Omental fat pad (tissue), 4 donors: ENCODE measurements at places on chromosomes 4 and X.

GRCh38 chr4:124469981-124470380 is 242.6 kb downstream of the ANKRD50 start:
- no peak for DNase-seq

DNA sequence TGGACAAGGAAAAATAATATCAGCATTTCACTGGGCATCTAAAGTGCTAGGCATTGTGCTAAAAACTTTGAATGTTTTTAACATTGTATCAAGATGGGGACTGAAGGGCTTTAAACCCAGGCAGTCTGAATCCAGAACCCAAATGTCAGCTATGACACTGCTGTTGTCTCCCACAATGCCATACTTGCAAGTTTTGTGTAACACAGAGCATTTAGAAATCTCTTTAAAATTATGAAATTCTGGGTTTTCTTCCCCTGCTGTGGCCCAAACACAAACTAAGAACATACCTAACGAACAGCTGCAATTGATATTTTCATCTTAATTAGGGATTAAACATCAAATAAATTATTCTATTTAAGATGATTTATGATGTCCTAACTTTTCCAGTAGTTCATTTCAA is 66.8 kb upstream of the LSM6 start:
- no peak for DNase-seq

- no peak for DNase-seq
Observed at GRCh38 chr4:82436780-82437179, 6.4 kb downstream of the ENOPH1 start.

- DNase-seq: no peak
Observed at GRCh38 chr4:80989921-80990544, 40.5 kb upstream of the BMP3 start.

- DNase-seq: no peak
Observed at GRCh38 chr4:54495641-54496040, 162.1 kb upstream of the KIT start.

DNA sequence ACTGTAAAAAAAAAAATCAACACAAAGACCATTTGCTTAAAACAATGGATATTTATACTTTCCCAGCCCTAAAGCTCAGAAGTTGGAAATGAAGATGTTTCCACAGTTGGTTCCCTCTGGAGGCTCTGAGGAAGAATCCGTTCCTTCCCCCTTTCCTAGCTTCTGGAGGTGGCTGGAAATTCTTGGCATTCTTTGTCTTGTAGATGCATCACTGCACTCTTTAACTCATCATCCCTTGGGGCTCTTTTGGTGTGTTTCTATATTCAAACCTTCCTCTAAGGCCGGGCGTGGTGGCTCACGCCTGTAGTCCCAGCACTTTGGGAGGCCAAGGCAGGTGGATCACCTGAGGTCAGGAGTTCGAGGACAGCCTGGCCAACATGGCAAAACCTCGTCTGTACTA is 78.7 kb downstream of the VCX3A start:
- DNase-seq: no peak

DNA sequence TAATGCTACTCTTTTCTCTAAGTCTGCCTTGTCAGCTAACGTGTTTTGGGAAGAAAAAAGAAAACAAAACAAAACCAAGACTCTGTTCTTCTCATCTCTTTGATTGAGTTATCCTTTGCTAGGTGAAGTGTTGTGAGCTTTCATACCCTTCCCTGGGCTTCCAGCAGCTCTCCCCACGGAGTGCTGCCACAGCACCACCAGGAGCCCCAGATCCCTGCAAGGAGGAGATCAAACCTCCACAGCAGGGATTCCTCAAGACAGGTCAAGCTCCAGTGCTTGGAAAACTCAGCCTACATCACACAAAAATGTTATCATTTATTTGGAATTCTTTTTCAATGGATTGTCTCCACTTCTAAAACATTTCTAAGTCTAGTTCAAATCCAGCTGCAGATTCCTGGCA is 1981.9 kb upstream of the TENM3 start:
- DNase-seq: no peak

DNA sequence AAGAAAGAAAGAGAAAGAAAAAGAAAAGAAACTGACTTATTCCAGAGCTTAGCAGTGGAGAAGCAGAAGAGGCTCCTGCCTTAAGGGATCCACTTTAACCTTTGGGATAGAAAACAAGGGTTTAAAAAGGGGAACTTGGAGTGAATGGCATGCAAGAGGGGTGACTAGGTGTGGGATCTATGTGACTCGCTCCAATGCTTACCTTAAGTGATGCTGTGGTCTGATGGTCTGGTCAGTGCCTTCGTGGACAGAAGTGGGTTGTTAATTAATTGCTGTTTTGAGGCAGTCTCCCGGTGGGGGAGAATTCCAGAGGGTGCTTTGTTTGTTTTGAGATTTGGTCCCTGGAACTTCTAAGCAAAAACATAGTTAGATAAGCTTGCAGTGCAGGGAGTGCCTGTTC is 21.1 kb upstream of the RHOXF1 start:
- DNase-seq: no peak

DNA sequence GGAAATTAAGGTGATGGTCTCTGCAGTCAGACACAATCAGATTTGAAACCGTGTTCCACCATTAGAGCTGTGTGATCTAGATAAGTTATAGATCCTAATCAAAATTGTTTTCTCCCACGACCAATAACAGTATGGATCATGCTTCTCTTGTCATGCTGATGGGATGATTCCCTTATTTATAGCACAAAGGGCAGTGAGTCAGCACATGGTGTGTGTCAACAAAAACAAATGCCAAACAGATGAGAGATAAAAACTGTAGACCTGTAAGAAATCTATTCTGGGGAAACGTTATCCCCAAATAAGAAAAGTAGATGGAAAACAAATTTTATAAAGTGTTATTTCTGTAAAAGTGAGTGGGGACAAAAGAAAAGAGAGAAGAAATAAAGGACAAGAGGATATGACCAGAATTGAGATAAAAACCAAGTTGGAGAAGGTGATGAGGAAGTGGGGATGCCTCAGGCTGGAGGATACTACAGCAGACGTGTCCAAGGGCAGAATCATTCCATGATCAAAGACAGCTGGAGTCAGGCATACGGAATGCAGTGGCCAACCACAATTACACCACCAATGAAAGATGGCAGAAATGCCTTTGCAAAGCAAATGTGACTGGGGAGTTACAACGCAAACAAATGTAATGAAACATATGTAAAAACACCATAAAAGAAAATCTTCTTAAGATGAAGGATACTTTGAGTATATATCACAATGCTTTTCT is 377.8 kb upstream of the PRKX start:
- no peak for DNase-seq

GRCh38 chr4:8261851-8262535 is 7.6 kb upstream of the HTRA3 start:
- DNase-seq: no peak
